NCI-H187 (cell line): ENCODE measurements at places on chromosomes 1 and 21.

- DNase-seq: no peak
These were observed 20.1 kb downstream of the XKR8 start for GRCh38 chr1:27979859-27980201.

DNA sequence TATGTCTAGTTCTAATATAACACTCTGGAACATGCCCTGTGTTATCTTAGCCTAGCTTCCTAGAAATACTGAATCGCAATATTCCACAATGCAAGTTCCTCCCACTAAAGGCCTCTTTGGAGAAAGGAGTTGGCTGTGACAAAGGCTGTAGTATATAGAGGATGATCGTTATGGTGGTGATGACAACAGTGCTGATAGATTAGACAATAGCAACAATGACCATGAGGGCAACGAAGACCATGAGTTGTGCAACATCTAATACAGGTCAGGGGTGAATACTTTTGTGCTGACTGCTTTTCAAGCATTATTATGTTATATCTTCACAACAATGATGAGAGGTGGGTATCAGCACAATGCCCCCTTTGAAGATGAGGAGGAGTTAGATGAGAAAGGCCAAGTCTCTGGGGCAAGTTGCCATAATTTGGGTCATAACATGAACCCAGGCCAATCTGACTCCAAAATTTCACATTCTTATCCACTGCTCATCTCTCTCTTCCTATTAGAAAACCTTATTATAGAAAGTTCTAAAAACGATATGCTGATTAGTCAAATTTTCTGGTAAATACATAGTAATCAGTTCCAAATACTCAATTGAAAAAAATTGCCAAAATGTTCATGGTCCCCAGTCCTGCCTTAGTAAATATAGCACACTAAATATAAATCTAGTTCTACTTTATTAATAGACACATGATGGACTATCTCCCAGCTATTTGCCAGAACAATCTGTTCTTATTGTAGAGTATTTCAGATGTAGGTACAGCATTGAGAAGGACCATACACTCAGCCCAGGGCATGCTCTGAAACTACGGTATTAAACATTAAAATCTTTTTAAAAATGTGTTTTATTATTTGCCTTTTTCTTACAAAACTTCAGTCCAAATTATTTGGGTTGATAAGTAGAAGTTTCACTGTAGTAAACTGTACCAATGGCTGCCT lies 37.5 kb downstream of the HIVEP3 start:
- no peak for DNase-seq

DNA sequence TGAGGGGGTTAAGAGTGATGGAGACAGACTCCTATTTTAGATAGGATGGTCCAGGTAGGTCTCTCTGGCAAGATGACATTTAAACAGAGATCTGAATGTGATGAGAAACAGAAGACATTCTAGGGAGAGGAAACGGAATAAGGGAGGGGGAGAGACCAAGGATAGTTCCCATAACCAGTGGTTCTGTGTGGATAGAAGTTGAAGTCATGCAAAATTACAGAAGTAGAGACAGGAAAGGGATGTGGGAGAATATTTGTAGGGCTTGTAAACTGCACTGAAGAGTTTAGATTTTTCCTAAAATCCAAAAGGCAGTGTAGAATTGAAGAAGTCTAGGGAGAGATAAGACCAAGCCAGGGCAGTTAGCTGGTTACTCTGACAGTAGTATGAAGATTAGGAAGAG lies 200.6 kb downstream of the GRIK1 start:
- DNase-seq: no peak

DNA sequence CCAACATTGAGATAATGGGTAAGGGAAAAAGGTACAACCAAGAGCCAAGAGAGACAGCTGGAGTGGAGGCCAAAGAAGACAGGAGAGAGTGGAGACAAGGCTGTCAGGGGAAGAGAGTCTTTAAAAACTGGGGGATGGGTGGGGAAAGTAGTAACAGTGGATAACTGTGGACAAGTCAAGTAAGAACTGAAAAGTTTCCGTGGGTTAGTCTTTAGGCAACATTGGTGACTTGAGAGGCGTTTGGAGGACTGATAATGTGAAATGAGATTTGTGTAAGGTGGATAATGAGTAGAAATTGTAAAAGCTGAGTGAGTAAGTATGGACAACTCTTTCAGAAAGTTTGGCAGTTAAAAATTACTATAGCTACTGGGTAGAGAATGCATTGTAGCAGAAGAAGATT lies 10.4 kb downstream of the PPP2R5A start:
- no peak for DNase-seq

DNA sequence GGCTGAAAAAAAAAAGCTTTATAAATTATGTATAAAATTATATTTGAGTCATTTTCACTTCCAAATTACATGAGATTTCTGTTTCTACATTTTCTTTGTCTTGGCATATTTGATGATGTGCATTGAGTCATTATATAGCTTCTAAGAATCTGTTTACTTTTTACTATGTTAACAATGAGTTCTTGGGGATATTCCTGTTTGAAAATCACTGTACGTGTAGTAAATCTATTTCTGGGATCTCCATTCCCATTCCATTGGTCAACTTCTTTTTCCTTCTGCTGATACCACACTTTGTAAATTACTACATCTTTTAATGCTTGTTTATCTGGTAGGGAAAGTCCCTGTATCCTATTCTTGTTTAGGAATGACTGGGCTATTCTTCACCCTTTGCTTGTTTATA lies 43.6 kb downstream of the TNFRSF9 start:
- DNase-seq: no peak

- DNase-seq: no peak
These were observed 331.2 kb downstream of the KIF26B start for GRCh38 chr1:245485996-245486395.

- DNase-seq: no peak
These were observed 113.8 kb downstream of the RHOU start for GRCh38 chr1:228849011-228849541.

DNA sequence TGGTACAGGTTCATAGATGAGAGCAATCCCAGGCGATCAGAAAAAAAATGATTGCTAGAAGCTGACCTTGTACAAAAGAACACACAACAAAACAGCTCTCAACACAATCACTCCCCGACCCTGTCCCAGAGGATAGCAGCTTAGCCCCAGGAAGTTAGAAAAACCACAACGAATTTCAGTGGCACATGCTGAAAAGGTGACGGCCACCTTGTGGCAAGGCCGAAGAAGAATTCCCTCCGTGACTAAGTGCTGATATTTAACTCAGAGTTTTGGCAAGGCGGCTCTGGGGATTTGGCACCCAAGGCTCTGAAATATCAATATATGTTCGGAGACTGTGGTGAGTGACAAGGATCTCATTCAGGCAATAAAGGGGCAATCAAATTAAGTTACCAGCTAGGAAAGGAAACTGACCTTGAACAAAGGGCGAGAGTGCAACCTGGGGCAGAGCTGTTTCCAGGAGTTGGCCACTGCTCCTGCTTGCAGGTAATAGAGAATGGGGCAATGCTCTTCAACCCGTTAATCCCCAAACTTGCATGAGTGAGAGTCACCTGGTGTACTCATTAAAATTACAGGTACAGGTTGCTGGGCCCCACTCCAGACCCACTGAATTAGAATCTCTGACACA lies 96.2 kb downstream of the BEND5 start:
- DNase-seq: no peak

DNA sequence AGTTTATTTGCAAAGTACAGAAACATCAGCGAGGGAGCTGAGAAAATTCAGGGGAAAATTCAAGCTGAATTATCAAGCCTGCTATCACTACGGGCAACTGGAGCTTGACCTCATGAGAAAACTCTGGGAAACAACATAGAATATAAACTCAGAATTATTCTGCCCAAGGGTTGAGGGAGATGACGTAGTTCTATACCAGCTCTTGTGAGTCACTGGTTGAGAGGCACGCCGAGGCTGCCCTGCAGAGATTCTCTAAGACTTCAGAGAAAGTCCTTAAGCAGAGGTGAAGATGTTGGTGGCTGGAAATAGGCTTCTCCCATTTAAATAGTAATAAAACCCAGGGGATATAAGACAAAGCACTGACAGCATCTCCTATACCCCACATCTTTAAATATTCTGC lies 12.3 kb downstream of the SYDE2 start:
- DNase-seq: no peak

DNA sequence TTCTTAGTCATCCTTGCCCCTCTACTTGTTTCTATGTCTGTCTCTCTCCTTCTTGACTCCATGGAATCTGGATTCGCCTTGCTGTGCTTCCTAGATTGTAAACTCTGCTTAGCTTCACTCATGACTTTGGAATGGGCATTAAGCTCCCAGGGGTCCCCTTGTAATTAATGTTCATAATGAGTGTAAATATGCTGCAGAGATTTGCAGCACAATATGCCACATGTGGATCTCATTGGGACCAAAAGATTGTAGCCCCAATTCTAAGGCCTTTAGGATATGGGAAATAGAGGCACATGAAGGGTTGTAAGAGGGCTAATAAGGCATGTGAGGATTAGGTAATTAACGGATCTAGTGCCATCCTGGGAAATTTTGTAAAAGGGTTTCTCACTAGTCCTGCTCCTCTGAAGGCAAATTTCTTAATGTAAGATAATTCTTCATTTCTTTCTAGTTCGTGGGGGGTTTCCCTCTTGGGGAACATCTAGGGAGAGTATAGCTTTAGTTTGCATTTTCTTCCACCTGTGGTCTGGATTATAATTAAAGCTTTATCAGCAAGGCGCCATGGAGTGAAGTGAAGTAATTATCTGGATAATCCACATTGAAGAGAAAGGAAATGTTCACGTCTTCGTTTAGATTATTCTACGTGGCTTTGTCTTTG lies 659.2 kb upstream of the PLXNA2 start:
- DNase-seq: no peak

GRCh38 chr1:37420456-37420855 lies 53.9 kb upstream of the ZC3H12A start:
- DNase-seq: no peak

- DNase-seq: no peak
These were observed 159.0 kb downstream of the PTBP2 start for GRCh38 chr1:96880626-96881025.

- no peak for DNase-seq
These were observed 213.7 kb downstream of the SDCCAG8 start for GRCh38 chr1:243469497-243469896.

DNA sequence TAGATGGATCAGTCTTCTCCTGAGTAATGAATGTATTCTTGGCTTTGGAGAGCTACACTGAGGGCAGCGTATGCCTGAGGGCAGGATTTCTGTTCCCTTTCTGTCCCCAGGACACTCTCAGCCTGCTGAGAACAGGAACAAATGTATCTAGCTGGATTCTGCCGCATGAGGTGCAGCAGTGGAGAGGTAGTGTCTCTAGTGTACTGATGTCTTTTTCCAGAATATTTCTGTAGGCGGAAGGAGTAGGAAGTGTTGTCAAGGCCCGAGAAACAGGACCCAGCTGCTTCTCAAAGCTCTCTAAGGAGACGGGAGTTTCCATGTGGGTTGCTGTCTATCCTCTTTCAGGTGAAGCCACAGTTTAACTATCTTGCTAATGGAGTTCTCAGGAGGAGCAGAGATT lies 65.5 kb downstream of the MT1HL1 start:
- DNase-seq: no peak

GRCh38 chr1:167767761-167768160 lies 46.0 kb downstream of the MPZL1 start:
- no peak for DNase-seq

- DNase-seq: no peak
These were observed 318.6 kb upstream of the NFIA start for GRCh38 chr1:60763741-60764140.

DNA sequence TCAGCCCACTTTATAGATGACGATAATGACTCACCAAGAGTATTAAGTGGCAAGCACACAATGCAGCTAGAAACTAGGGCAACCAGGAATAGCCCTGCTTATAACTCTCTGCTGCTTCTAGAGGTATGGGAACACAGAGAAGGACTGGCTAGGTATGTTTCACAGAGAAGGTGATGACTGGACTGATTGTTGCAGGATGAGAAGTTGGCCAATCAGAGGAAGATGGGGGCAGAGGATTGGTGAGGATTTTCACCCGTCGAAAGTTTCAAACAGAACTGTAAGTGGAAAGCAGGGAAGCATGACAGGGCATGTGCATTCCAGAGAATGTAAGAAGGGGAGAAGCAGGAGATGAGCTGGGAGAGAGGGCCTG lies 222.4 kb upstream of the JUN start:
- DNase-seq: no peak

- peak; percentile 87 for DNase-seq
These were observed 27.5 kb upstream of the IGSF21 start for GRCh38 chr1:18079941-18080735.

DNA sequence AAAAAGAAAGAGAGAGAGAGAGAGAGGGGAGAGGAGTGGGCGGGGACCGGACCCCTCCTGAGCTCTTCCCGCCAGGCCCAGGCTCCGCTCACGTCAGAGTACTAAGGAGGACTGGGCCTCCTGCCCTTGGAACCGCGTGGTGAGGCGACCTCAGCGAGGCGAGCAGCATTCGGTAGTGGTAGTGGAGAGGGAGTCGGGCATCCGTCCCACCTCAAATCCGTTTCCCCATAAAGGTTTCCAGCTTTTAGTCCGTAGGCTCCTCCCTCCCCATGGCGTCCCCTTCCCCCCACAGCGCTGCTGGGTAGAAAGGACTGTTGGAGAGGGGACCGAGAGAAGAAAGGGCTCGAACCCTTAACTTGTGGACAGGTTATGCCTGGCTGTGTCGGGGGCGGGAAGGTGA lies 124.4 kb upstream of the BARHL2 start:
- no peak for DNase-seq

DNA sequence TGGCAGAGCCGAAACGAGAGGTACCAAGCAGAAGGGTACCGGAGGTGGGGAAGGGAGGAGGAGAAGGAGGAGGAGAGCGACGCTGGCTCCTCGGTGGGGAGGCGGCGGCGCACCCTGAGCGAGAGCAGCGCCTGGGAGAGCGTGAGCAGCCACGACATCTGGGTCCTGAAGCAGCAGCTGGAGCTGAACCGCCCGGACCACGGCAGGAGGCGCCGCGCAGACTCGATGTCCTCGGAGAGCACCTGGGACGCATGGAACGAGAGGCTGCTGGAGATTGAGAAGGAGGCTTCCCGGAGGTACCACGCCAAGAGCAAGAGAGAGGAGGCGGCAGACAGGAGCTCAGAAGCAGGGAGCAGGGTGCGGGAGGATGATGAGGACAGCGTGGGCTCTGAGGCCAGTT lies 32.4 kb downstream of the STYXL2 start:
- no peak for DNase-seq

GRCh38 chr1:43313771-43314170 lies 13.0 kb downstream of the TIE1 start:
- DNase-seq: no peak

GRCh38 chr21:38341546-38342012 lies 84.8 kb downstream of the KCNJ15 start:
- DNase-seq: no peak

- DNase-seq: no peak
These were observed 43.7 kb upstream of the KIF26B start for GRCh38 chr1:245111073-245111472.

DNA sequence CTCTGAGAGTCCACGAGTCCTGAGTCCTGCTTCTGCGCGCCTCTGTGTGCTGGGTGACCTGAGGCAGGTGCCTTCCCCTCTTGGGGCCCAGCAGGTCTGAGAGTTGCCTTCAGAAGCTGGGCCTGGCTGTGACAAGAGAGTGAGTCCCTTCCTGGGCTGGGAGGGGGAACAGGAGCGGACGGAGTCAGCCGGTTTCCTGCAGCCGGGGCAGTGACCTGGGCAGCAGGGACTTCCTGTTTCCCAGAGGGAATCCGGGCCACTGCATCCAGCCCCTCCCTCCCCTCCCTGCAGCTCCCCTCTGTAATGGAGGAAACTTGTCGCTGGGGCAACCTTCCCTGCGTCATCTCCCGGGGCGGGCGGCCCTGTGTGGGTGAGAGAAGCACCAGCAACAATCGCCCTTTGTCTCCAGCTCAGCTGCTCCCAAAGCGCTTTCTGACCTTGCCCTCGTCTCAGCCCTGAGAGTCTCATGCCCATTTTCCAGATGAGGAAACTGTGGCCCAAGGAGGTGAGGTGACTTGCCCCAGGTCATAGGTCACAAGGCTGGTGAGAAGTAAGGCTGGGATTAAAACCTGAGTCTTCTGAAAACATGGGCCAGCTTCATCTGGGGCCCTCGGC lies 61.1 kb downstream of the SDC3 start:
- no peak for DNase-seq
